ENCODE measurements at places on chromosomes 1 and 21.
A peak's percentile ranks its signal among the peaks of the same experiment; 100 is the strongest.

- DNase-seq: peak; percentile 64
Observed at GRCh38 chr1:22754106-22754768, 43.6 kb downstream of the EPHB2 start.

GRCh38 chr1:156160000-156160742, 6.8 kb downstream of the SEMA4A start:
- no peak for DNase-seq

DNA sequence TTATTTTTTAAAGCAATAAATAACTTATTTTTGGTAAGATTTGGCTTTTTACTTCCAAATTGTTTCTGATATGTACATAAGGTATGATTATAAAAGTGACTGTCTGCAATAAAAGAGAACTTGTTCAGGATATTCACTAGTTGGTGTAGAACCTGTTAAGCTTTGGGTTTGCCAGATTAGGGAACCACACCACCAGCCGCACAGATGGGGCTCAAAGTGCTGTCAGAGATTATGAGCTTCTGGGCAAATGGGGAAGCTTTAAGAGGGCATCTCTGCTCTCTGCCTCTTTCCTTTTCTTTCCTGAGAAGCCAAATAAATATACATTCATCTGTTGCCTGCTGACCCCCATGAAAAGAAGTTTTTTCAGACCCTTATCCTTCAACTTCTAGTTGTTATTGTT, 25.4 kb downstream of the IVNS1ABP start:
- no peak for DNase-seq

DNA sequence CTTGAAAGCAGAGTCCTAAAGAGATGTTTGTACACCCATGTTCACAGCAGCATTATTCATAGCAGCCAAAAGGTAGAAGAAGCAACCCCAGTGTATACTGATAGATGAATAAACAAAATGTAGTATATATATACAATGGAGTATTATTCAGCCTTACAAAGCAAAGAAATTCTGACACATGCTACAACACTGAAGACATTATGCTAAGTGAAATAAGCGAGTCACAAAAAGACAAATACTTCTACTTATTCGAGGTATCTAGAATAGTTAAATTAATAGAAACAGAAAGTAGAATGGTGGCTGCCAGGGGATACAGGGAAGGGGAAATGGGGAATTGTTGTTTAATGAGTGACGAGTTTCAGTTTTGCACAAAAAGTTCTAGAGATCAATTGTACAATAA, 23.5 kb downstream of the COP1 start:
- no peak for DNase-seq

GRCh38 chr1:155064111-155064831, 731 bp downstream of the EFNA4 start:
- no peak for DNase-seq

GRCh38 chr1:82700476-82700875, 899.7 kb downstream of the ADGRL2 start:
- DNase-seq: no peak

DNA sequence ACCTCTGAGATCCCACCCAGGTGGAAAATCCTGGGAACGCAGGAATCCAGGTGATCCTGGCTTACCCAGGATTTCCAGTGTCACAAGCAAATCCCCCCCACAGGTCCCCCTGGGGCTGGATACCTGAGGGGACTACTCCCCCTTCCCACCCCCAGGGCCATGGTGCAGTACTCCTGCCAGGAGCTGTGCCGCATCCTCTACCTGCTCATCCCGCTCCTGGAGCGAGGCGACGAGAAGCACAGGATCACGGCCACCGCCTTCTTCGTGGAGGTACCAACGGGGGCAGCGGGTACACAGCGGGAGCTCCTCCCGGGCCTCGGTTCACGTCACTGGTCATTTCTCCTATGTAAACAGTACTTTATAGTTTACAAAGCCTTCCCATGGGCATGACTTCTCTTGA, 20.4 kb upstream of the TTC4 start:
- DNase-seq: no peak

GRCh38 chr1:4261327-4261726, 361.3 kb upstream of the C1orf174 start:
- DNase-seq: no peak

GRCh38 chr1:53617382-53617781, 121.6 kb downstream of the GLIS1 start:
- no peak for DNase-seq

DNA sequence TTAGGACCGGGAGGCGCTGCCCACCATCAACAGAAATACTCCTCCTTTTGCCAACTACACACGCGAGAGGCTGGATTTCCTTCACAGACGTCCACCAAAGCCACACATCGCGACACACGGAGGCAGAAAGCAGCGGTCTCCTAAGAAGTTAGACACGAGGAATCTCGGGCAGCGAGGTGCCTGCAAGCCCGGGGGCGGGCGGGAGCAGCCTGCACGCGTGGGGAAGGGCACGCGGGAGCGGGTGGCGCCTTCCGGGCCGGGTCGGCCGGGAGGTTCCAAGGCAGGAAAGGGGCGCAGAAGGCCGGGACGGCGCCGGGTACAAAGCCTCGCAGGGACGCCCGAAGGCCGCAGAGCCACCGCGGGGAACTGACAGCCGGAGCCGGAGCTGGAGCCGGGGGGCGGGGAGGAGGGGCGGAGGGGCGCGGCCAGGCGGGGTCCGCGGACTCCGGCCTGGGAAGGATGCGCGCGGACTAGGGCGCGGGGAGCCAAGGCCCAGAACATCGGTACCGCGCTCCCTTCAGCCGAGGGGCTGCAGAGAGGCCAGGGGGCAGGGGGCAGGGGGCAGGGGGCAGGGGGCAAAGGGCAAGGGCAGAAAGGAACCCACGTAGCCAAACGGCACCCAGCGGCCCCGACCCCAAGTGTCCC, 722 bp downstream of the NPHP4 start:
- peak; percentile 27 for DNase-seq

GRCh38 chr1:208264469-208265121, 20.4 kb upstream of the PLXNA2 start:
- DNase-seq: no peak

GRCh38 chr1:23585321-23586022, 26.2 kb upstream of the ID3 start:
- no peak for DNase-seq

DNA sequence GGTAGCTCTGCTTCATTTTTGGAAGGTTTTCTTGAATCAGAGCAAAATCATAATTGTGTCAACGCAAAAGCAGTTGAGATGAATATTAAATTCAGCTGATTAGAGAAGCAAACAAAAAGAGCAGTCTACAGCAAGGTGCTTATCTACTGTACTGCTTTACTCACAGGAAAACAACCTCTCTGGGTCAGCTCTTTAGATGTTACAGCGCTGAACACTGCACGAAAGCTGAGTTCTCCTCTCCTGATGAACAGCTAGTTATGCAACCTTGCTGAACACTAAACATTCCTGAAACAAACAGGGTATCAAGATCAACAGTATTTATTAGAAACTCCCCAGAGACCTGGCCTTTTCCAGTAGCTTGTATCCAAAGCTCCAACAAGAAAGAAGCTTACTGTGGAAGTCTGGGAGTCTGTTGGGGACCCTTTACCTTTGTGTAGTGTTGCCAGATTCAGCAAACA, 41.3 kb downstream of the TBCE start:
- DNase-seq: no peak

DNA sequence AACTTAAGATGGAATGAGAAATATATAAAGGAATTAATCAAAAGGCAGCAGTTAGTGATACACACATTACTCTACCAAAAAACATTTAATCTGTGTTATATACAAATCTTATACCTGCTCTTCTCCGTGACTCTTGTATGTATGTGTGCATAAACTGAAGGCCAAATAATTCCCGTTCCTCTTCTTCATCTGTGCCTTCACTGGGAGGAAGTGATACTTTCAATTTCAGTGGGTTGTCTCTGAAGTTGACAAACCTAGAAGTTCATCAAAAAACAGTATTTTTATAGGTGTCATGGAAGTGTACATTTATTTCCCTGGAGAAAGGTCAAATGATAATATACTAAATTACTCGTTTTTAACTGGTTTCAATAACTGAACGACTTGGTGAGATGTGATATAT, 19.3 kb downstream of the TRMT13 start:
- DNase-seq: no peak

All from activated CD4-positive, alpha-beta T cell treated with anti-CD3 and anti-CD28 coated beads, Interleukin-2, Interleukin-4, amounts not matched to agents 100 ng/mL and 50 ng/mL, durations not matched to agents 16 hours and 8 hours (primary cell).